ENCODE measurements at places on chromosomes 5 and 9. TPM values are rescaled to one million over a fixed set of nuclear protein-coding genes. Genes with fewer than 3 reads are reported as not detected.

Gene TAS2R1
- not detected for total RNA-seq

Gene LHX3
- not detected for total RNA-seq

Gene LRRC14B
- total RNA-seq, result not detected

Gene RNF208
- total RNA-seq, result not detected

Gene MAP3K1
- total RNA-seq, result 8.8 TPM
